ENCODE measurements at places on chromosomes 3 and 15.

GRCh38 chr3:133191818-133192217 is 153.6 kb downstream of the TMEM108 start:
- DNase-seq, result no peak

DNA sequence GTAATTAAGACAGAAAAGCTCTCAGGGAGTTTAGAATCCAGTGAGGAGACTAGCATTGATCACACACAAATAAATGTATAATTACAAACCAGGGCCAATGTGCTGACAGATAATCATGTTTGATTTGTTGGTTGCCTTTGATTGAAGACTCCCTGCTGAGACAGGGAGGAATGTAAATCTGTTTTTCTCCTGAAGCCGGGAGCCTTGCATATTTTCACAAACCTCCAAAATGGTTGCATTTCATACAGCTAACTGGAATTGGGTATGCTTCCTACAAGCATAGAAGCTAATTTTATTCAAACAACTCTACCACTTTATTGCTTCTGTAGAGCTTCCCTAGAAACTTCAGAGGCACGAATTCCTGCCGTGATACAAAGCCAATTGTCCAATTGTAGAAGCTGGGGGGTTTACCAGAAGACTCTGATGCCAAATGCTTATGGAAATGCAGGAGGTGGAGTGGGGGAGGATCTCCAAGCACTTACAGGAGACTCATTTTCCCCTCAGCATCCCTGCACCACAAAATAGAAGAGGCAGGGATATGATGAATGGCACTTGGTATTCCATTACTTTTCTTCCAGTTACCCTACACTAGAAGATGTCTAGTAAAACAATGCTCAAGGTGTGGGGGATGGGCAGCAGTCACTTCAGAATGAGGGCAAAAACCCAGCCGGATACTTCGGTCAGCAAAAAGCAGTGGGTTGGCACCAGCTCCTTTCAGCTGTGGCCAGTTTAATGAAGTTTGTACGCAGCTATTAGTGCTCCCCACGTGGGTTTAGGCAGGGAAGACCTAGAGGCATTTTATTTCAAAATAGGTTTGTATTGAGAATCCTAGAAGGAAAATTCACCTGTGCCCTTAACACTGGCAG is 11.4 kb upstream of the MEX3B start:
- no peak for DNase-seq

DNA sequence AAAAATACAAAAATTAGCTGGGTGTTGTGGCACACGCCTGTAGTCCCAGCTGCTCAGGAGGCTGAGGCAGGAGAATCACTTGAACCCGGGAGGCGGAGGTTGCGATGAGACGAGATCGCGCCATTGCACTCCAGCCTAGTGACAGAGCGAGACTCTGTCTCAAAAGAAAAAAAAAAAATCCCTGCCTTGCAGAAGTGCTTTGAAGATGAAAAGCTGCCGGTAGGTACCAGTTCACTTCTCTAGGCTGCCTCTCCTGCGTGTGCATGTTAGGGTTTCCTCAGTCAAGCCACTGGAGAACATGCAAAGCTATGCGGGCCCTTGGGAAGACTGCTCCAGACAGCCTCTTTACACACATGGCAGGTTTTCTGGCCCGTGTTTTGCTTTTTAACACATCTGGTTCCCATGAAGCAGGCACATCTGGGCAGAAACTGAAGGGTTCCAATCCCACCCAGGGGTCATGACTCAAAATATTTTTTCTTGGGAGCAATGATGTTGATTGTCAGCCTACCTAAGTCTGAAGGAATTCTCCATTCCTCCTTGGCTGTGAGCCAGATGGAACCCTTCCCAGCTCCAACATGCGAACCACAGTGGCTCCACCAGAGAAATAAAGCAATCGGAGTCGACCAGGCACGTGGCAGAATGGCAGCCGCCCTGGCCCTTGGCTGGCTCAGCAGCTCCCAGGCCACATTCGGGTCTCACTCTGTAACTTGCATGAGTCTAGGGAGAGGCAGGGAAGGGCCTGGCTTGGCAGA is 29.6 kb downstream of the MGLL start:
- no peak for DNase-seq

DNA sequence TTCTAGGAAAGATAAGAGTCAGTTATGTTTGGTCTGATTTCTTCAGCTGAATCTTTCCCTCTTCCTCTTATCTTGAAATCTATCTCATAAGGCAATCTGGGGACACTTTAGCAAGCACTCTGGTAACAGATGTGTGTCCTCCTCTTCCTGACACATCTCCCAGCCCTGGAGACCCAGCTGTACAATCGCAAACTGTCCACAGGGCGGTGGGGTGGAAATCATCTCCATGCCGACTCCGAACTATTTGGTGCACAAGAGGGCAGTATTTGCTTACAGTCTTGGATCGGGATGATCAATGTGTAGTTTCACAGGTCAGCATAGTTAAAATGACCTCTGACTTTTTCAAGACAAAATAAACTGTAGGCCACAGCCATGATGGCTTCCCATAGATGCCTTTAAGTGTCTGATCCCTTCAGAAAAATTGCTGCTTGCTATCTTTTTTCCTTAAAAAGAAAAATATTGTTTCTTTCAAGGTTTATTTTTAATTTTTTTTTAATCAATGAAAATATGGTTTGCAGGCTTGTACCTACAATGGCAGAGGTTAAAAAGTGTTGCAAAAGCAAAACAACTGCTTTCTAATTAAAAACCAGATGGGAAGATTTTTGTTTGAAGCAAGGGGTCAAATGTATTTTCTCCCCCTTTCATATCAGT is 17.7 kb downstream of the EEFSEC start:
- DNase-seq, result no peak

GRCh38 chr3:128176276-128176833 is 23.1 kb downstream of the EEFSEC start:
- no peak for DNase-seq

DNA sequence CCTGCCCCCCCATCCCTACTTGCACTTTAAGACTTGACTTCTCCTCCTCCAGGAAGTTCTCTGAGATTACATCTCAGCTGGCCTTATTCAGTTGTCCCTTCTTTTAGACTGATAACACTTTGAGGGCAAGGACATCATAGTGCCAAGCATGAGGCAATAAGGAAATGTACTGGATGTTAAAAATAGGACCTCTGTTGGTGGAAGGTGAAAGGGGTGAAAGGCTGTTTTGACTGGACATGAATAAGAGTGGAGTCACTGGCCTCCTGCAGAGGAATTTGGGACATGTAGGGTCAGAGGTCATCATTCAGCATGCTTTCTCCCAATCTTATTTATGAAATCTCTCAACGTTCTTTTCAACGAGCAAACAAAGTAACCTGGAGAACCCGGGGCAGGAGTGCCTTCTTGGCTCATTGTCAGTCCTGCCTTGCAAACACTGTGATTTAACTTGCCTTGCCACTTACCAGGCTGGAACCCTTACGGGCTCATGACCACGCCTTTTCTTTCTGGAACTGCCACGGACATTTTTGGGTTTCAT is 38.6 kb downstream of the TRIM71 start:
- DNase-seq, result no peak

- peak; percentile 5 for DNase-seq
Observed at GRCh38 chr15:42919799-42920518, 619 bp downstream of the TTBK2 start.

DNA sequence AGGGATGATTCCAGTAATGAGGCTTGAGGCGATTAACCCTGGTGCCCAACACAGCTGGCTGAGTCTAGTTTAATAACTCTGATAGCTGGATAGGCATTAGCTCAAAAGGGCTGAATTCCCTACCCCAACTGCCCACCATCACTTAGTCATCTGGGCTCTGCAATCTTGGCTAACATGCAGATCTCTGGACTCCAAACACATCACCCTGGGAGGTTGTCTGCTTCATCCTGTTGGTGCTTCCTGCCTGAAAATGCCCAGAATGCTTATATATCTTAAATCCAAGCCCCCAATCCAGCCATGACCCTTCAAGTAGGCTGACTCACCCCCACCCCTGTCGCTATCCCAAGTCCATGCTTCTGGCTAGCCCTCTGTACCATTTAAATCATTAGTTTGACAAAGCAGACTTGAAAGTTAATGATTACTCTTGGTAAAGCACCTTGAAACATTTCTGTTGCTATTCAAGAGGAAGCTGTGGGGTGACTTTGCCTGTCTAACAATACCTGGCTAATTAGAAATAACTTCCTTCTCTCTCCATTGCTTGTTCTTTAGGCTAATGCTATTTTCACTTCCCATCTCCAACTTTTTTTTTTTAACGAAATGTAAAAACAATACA is 107.0 kb upstream of the RORA start:
- no peak for DNase-seq

GRCh38 chr3:133928136-133928893 is 32.6 kb upstream of the RAB6B start:
- no peak for DNase-seq

DNA sequence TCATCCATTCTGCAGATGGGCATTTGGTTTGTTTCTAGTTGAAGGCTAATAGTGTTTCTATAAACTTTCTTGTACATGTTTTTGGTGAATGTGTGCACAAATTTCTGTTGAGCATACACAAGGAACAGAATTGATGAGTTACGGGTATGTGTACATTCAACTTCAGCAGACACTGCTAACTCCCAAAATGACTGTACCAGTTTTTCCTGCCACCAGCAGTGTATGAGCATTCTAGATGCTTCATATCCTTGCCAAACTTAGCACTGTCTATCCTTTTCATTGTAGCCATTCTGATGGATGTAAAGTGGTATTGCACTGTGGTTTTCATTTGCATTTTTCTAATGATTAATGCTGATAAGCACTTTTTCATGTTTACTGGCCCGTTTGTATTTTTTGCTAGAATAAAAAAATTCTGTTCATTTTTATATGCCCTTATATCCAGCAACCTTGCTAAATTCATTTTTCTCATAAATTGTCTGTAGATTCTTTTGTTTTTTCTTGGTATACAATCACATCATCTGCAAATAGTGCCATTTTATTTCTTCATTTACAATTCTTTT is 110.2 kb downstream of the ATP1B3 start:
- no peak for DNase-seq

- DNase-seq, result no peak
Observed at GRCh38 chr3:145739926-145740325, 421.1 kb downstream of the PLOD2 start.

- DNase-seq, result no peak
Observed at GRCh38 chr3:61912158-61912557, 350.8 kb downstream of the PTPRG start.

DNA sequence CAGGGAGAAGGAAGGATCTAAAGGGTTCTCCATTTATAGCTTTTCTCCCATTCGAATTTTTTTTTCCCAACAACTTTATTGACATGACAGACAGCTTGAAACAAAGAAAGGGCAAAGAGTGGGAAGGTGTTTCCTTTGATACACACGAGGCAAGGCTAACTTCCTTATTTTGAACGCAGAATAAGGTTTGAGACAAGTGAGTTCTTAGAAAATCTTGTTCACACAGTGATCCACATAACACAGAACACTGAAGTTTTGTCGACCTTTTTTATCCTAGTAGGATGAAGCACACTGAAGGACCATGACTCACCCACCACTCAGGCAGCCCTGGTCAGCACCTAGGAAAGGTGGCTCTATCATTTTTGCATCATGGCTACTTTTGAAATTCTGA is 425.8 kb upstream of the MDFIC2 start:
- DNase-seq, result no peak

DNA sequence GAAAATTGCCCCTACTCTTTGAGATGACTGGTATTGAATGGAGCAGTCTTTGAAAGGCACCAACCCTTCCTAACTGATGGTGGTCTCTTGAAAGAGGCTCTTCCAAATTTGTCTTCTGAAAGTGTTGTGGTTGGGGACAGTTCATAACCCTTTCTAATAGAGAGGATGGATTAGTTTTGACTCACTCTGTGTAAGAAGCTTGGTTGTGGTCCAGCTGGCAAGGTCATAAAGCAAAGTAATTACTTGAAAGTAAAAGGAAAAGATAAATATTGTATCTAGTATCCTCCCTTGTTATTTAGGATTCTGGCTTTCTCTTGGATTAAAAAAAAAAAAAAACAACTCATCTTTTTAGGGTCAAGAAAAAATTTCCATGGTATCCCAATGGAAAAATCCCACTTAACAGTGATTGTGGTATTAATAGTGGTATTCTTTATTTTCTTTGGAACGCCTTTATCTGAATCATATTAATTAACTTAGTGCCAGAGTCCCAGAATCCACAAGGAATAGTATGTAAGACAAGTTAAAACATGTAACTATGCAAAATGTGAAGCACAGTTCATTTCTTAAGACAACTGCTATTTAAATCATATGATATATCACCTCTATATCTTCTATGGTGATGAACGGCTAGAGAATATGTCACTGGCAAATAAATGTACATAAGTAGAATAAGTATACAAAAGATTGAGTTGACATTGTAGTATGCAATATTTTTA is 469.3 kb upstream of the CDIN1 start:
- DNase-seq, result no peak

GRCh38 chr15:72732516-72732915 is 46.5 kb downstream of the BBS4 start:
- DNase-seq, result no peak

GRCh38 chr15:43794269-43795037 is 2.3 kb downstream of the SERF2 start:
- no peak for DNase-seq

- no peak for DNase-seq
Observed at GRCh38 chr3:99699841-99700240, 61.4 kb downstream of the COL8A1 start.

GRCh38 chr15:44427756-44428724 is 611 bp downstream of the CTDSPL2 start:
- no peak for DNase-seq

DNA sequence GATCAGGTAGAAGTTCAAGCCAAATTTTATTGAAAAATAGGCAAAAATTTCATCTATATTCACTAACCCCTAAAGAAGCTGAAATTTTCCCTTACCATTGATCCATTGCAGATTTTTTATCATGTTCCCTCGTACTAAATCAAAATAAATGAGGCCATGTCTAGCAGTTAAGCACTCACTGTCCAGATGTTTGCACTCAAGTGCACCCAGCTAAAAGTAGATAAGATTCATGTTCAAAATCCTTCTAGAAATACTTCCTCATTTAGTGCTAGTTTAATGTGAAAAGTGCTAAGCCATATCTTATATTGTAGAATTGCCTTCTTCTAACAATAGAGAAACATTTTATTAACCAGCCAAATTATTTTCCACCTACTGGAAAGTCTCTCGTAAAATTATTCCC is 164.7 kb upstream of the UBE2E2 start:
- no peak for DNase-seq

DNA sequence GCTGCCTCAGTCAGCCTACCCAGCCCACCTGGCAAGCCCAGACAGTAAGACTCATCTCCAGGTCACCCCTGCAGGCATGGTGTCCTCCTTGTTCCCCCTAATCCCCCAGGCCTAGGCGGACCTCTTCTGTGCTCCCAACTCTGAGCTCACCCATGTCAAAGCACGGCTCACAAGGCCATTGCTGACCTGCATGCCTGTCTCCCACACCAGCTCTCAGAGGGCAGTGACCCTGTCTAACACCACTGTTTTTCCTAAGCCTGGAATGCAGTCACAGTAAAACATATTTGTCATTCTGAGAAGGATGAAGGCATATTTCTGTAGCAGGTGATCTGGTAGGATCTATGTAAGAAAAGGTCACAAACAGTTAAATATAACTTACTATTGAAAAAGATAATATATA is 110.3 kb upstream of the HACD2 start:
- no peak for DNase-seq

- DNase-seq, result no peak
Observed at GRCh38 chr3:17039594-17039993, 154.8 kb downstream of the PLCL2 start.

GRCh38 chr3:126321490-126321889 is 35.7 kb downstream of the KLF15 start:
- DNase-seq, result no peak
